Stimulated activated CD8-positive, alpha-beta memory T cell treated with anti-CD3 and anti-CD28 coated beads, Interleukin-4, amount 100 ng/mL, for 1 hour (primary cell): ENCODE measurements at places on chromosomes 3 and 15.

DNA sequence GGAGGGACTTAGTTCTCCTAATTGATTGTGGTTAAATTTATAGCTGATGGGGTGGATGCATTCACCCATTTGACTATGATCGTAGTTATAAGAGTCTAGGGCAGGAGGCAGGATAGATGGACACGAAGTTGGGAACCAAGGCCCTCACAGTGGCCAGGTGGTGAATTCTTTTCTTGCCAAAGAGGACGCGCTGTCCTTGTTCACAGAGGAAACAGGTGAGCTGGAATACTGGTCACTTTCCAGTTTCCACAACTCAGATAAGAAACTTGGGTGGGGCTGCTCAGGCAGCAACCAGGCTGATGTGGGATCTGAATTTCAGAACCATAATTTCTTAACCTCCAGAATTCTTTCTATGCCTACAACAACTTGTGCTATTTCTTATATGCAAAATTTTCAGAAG is 34.0 kb upstream of the ICE2 start:
- DNase-seq, result no peak

- DNase-seq, result no peak
These were observed 28.2 kb upstream of the CGNL1 start for GRCh38 chr15:57348081-57348480.

GRCh38 chr3:115512565-115513415 is 110.5 kb upstream of the GAP43 start:
- DNase-seq, result no peak

DNA sequence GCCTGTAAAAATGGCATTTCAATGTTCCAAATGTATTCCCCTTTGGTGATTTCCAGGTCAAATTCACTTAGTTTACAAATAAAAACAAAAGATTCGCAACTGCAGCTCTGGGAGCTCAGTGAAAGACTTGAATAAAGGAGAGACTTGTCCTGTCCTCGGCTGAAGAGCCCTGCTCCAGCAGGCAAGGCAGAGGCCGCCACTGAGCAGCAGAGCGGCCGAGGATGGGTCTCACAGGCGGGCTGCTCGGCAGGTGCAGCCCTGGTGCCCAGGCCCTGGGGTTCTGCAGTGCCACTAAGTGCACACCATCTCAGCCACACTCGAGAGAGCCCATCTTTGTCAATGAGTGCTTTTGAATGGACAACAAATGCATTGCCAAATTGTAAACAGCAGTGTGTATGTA is 856.2 kb downstream of the AGBL1 start:
- DNase-seq, result no peak

DNA sequence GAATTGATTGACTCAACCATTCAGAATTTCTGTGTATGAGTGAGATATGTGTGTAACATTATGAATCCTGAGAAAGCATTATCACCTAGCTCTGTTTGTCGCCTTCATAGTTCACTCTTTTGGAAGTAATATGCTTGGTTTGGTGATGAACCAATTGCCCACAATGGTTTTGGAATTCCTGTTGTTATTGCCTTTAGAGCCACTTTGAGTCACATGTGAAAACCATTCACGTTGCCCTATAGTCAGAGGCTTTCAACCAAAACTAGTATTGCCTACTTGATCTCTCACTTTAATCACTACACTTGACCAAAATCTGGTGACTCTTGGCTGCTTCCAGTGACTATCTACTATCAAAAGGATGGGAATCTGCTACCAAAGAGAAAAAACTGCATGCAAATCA is 78.2 kb upstream of the FLNB start:
- DNase-seq, result no peak

DNA sequence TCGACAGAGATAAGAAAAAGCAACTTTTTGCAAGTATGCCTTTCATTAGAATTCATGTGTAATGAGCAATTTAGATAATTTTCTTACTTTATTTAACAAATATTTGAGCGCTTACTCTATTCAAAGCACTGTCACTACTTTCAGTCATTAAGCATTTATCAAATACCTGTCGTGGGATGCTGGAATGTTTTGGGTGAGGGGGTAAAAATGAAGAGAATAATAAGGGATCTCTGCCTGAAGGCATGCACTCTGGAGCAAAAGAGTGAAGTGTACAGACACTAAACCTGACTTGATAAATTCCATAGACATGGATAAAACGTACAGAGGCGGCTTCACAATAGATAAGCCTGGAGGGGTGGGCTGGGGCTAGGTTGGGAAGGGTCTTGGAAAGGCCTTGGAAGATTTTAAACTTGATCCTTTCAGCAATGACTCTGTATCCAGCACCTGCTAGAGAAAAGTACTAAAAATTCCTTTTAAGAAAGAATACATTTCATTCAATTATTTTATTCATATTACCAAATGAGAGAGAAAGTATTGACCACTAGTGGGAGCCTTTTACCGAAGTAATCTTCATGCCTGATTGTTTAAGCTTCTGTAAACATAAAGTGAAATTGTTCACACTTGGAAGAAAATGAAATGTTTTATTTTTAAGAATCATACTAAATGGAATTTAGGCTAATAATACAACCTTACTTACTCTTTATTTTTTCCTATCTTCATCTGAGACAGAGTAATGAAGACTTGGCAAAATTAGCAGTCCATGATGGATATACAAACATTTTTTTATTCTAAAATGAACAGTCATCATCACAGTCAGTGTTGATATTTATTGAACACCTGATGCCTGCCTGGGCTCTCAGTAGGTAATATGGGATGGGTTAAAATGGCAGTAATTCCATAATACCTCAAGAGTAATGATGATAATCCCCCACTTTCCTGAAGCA is 113.2 kb downstream of the PPP2R3A start:
- DNase-seq, result no peak

- DNase-seq, result no peak
These were observed 27.8 kb downstream of the FAM43A start for GRCh38 chr3:194713299-194714136.
